ENCODE measurements at places on chromosomes 1 and 21. TPM values are rescaled to one million over a fixed set of nuclear protein-coding genes. Genes with fewer than 3 reads are reported as not detected.

Gene SZT2
- total RNA-seq: 17.2 TPM

Gene LCE3D
- not detected for total RNA-seq

Gene HENMT1
- 3.0 TPM for total RNA-seq

Gene KRTAP8-1
- not detected for total RNA-seq

Gene LAMB3
- 23.3 TPM for total RNA-seq

Gene LORICRIN
- not detected for total RNA-seq

Gene GPR153
- total RNA-seq: 13.4 TPM

Gene TSPAN1
- total RNA-seq: 0.26 TPM

Gene CELA2A
- total RNA-seq: not detected

Gene TCHH
- total RNA-seq: not detected
